ENCODE measurements at places on chromosomes 4 and X. TPM values are rescaled to one million over a fixed set of nuclear protein-coding genes. Genes with fewer than 3 reads are reported as not detected.

DNA sequence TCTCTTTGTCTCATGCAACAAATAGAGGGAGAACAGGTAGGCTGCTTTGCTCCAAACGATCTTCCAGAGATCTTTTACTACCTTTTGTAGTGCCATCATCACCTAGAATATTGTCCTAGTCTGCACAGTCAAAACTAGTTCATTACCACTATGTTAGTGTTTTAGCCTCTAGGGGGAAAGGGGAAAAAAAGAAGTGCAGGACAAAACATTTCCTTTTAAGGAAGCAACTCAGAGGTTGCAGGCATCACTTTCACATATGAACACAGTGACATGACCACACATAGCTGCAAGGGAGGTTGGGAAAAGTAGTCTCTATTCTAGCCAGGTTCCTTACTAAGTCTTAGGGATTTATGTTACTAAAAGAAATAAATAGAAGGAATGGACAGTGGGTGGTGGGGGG, 39.3 kb upstream of the RAP2C start:
- H3K36me3 ChIP-seq = no peaks in the 10 kb centered on the region
- no peak overlapping the region for H3K27ac ChIP-seq
- no peak for DNase-seq
- no peaks in the 10 kb centered on the region for H3K27me3 ChIP-seq
- H3K4me1 ChIP-seq = peaks cover 4% of the 10 kb centered on the region

DNA sequence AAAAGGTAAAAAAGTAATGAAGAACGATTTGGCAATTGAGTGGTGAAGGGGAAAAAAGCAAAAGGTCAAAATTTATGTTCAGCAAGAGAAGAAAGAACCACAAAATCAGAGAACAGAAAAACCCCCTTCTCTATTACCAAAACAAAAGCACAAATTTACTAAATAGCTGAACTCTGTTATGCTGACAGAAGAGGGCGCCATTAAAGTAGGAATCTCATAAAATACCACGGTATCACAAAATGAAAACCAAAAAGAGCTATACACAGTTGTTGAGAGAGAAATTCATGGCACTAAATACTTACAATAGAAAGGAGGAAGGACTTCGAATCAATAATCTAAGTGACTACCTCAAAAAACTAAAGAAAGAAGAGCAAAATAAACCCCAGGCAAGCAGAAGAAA, 69.6 kb upstream of the CXorf66 start:
- no peaks in the 10 kb centered on the region for H3K36me3 ChIP-seq
- H3K27ac ChIP-seq = no peak overlapping the region
- H3K4me1 ChIP-seq = no peaks in the 10 kb centered on the region
- H3K4me3 ChIP-seq = no peak overlapping the region
- peaks cover 4% of the 10 kb centered on the region for H3K27me3 ChIP-seq

- no peaks in the 10 kb centered on the region for H3K4me1 ChIP-seq
- peaks cover 6% of the 10 kb centered on the region for H3K27me3 ChIP-seq
- H3K36me3 ChIP-seq = no peaks in the 10 kb centered on the region
- no peak for DNase-seq
Measured at GRCh38 chrX:20693078-20693477, 426.4 kb upstream of the RPS6KA3 start.

GRCh38 chr4:139665690-139666529, at the start of gene MGST2:
TSS of gene MGST2 (plus strand) at chr4:139665819. CDS start at chr4:139666020, 201 bp downstream.
- H3K4me3 ChIP-seq = peak within 1 kb of the TSS; percentile 89
- peak; percentile 67 for DNase-seq
- H3K27ac ChIP-seq = peak within 1 kb of the TSS; percentile 95
- peaks cover 8% of the 10 kb centered on the region for H3K36me3 ChIP-seq
- no peaks in the 10 kb centered on the region for H3K27me3 ChIP-seq
- peaks cover 19% of the 10 kb centered on the region for H3K4me1 ChIP-seq

Gene FATE1
- total RNA-seq = not detected

Gene DSPP
- total RNA-seq = not detected

Data from activated CD4-positive, alpha-beta T cell treated with anti-CD3 and anti-CD28 coated beads for 36 hours (primary cell).